ENCODE measurements at places on chromosomes 2 and 18.

DNA sequence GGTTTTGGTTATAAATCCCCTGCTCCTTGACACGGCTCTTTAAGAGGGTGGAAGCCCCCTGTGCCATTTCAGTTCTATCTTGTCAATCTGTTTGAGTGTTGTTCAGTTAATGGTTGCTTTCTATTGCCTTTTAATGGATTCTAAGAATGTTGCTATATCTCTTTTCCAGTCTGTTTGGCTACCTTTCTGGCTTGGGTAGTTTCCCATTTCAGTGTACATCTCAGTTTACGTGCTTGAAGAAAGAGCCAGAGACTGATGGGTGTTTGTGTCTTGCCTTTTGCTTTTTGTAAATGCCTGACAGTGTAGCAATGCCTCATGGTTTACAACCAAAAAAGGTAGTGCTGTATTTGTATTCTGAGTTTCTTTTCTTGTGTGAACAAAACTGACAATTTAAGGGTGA, 45.3 kb downstream of the SPATS2L start:
- no peak for DNase-seq

DNA sequence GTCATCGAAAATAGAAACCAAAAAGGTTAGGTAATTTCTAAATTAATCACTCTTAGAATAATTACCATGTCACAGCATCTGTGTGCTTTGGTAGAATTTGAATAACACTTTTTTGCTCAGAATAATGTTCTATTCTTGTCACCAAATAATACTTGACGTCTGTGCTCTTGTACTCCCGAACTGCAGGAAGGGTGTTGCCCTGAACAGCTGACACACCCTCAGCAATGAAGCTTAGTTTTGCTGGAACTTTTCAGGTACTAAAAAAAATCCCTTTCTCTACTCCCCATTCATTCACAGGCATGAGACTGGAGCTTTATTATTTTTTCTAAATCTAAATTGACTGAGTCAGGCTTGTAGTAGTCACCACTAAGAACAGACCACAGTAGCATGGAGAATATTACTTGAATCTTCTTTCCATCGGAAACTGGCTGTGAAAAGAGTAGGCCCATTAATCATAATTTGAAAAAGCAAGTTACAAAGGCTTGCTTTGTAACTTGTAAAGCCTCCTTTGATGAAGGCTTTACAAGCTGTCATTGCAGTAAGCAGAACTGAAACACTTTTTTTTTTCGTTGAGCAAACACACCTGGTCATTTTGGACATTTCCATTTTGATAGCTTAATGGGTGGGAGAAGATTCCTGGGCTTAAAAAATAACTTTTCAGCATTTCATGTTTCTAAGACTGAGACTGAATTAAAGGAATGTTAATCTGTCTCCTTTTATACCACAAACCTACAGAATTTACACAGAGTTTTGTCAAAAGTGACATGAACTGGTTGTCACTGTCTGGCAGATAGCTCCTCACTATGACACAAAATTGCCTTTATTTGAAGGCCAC, 70.3 kb upstream of the PELI1 start:
- DNase-seq = peak; percentile 56

- no peak for DNase-seq
Measured at GRCh38 chr18:55763805-55764204, 175.8 kb upstream of the TCF4 start.

DNA sequence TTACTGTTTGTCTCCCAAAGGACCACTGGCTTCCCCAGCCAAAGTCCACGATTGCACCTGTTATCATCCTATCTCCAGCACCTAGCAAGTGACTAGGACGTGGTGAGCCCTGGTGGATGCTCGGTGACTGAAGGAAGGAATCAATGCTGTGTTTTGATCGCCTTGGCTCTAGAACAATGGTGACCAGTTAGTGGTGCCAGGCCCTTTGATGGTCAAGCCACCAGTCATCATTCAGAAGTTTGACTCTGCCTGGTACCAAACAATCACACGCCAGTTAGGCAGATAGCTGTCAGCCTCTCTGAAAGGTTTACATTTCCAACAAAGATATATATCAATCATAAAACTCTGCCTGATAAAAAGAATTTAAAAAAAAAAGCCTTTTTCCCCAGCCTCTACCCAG, 244.1 kb downstream of the SH3BP4 start:
- no peak for DNase-seq

- DNase-seq = no peak
Measured at GRCh38 chr2:188813857-188814256, 160.3 kb upstream of the COL3A1 start.

- no peak for DNase-seq
Measured at GRCh38 chr2:233234264-233234663, 17.2 kb upstream of the ATG16L1 start.
